Astrocyte (in vitro differentiated cells and primary cell): ENCODE measurements at places on chromosomes 11 and 22. TPM values are rescaled to one million over a fixed set of nuclear protein-coding genes. Genes with fewer than 3 reads are reported as not detected.
A peak's percentile ranks its signal among the peaks of the same experiment; 100 is the strongest.

- DNase-seq, result no peak
These were observed 16.9 kb upstream of the SLC3A2 start for GRCh38 chr11:62863687-62864335.

GRCh38 chr11:46235777-46236688, 41.4 kb upstream of the CREB3L1 start:
- no peak for DNase-seq

DNA sequence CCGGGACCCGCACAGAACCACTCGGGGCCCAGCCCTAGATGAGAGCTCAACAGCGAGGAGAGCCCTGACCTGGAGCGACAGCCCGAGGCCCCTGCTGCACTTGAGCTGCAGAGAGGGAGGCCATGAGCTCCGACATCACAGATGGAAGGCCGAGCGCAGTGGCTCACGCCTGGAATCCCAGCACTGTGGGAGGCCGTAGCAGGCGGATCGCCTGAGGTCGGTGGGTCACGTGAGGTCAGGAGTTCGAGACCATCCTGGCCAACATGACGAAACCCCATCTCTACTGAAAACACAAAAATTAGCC, 13.8 kb upstream of the BRSK2 start:
- DNase-seq, result no peak

DNA sequence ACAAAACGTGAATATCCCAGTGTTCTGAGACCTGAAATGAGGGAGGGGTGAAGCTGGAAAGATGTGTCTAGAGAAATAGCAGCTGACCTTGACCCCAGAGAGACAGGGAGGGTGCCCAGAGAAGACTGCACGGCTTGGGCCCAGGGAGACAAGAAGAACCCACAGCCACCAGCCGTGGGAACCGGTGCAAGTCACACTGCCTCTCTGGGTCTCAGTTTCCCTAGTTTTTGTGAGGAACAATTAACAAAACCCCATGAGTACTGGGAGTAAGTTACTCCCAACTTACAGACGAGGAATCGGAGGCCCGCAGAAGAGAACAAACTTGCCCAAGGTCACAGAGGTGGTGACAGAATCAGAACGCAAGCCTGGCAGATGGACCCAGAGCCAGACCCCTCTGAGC, 19.2 kb downstream of the TNKS1BP1 start:
- DNase-seq, result no peak

LRP4 gene
- total RNA-seq, result 19.0 and 19.9 TPM in 2 replicates

GRCh38 chr11:123065621-123066020, 3.7 kb upstream of the HSPA8 start:
- DNase-seq, result no peak

DNA sequence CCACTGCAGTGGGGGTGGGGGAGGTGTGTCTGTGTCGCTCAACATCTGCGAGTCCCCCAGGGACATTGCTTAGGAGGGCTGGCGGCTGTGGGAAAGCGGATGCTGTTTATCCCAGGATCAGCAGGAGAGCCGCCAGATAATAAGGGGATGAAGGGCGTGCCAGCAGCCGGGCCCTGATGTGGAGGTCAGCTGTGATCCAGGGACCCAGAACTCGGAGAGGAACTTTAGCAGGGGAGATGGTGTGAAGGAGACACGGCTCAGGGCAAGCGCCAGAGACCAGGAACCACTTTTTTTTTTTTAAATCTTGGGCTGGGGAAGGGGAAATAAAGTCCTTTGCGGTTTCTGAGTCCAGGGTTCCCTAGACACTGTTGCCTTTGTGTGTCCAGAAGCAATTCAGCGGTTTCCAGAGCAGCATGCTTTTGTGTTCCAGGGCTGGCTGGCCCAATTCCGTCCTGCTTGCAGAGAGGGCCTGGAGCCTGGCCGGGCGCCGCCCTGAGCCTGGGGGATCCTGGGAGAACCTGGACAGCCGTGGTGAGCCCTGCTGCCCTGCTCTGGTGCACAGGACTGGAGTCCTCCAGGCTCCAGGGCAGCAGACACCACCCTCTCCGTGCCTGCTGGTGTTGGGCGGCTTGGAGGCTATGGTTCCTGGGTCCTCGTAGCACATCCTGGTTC, at the start of gene GRAMD4:
GRAMD4 (plus strand) TSS at position 557 of the 672 bp plus-strand sequence. CDS start 6,414 bp downstream, outside the sequence.
- DNase-seq, result peak; percentile 19
